ENCODE measurements at places on chromosomes 5 and 9.

DNA sequence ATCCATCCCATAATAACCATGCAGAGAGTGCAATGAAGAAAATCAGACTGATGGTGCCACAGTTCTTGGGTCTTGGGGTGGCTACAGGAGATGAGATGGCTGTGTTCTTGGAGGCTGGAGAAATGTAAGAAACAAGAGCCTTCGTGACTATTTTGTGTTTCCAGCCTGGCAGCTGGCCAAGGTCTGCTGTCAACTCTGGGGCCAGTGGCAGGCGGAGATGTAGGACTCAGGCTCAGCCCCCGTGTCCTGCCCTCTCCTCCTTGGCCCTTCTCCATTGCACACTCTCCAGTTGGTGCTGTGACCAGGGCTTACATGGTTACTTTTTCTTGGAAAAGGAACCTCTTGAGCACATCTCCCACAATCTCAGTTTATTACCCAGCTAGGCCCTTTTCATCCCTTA, 235.4 kb downstream of the DMRT2 start:
- no peak for DNase-seq

DNA sequence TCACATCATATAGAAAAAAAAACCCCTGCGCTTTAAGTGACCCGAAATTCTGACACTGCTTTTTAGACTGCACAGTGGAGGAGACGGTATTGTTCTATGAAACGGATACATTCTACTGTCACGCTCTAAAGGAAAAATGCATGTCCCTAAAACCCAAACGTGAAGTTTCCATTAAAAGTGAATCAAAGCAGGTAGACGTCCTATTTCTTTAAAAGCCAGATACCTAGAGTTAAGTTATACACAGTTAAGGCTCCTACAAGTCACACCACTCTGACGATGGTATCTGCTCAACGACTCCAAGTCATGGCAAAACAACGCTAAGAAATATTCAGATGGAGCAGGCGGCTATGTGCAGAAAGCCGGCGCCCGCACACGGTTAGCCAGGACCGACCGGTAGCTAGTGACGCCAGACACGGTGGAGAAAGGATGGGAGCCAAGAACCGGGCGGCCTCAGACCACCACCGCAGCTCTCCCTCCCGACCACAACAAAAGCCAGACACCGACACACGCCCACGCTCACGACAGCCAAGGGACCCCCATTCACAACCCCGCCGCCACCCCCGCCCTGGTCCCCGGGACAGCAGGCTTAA, 734 bp downstream of the SKP1 start:
- peak; percentile 22 for DNase-seq

DNA sequence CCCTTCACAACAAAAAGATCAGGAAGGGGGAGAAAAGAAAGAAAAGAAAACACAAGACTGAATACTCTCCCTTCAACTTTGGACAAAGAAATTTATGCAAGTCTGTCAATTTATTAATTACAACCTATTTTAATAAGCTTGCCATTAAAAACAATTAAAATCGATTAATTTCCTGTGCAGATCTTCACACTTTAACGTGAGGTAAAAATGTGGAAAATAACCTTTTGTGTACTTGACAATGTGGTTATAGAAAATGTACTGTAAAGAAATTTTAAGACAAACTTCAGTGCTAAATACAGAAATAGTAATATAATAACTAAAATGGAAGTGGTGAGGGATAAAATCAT, 2.7 kb upstream of the MLLT3 start:
- no peak for DNase-seq

- DNase-seq = no peak
Observed at GRCh38 chr5:120053841-120054240, 410.3 kb upstream of the PRR16 start.

- DNase-seq = no peak
Observed at GRCh38 chr9:72843520-72844439, 109.1 kb downstream of the ALDH1A1 start.

- DNase-seq = no peak
Observed at GRCh38 chr5:111135363-111135762, 43.2 kb downstream of the WDR36 start.

DNA sequence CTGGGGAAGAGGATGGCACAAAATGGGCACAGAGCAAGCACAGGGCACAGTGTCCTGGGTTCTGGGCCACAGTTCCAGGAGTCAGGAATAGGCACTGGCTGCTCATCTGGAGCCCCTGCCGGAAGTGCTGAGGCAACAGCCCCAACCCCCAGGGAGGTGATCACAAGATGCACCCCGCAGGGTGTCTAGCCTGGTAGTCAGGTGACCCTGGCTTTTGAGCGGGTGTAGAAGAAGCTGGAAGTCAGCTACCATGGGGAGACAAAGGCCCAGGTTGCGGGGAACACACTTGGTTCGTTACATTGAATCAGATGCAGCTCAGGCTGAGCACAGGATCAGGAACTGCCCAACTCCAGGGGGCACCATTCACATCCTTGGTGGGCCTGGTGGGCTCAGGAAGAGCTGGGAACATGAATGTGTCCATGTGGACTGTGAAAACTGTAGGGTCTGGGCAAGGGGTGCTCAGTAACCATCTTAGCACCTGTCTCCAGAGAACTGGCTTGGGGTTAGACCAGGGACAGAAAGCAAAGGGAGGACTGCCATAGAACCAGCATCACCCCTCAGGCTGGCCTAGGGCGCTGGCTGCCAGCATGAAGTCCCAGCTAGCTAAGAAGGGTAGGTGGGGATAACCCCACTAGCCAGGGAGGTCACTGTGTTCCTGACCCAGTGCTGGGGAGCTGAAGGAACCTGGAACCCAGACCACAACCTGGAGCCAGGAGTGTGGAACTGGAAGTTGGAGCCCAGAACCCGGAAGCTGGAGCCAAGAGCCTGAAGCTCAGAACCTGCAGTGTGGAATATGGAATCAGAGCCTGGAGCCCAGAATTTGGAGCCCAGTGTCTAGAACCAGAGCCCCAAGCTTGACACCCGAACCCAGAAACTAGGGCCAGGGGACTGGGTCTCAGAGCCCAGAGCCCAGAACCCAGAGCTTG, 6.1 kb upstream of the SLC34A1 start:
- DNase-seq = no peak

All from AG08395 (cell line).